GF-D8 (cell line): ENCODE measurements at places on chromosomes 7 and 10.

DNA sequence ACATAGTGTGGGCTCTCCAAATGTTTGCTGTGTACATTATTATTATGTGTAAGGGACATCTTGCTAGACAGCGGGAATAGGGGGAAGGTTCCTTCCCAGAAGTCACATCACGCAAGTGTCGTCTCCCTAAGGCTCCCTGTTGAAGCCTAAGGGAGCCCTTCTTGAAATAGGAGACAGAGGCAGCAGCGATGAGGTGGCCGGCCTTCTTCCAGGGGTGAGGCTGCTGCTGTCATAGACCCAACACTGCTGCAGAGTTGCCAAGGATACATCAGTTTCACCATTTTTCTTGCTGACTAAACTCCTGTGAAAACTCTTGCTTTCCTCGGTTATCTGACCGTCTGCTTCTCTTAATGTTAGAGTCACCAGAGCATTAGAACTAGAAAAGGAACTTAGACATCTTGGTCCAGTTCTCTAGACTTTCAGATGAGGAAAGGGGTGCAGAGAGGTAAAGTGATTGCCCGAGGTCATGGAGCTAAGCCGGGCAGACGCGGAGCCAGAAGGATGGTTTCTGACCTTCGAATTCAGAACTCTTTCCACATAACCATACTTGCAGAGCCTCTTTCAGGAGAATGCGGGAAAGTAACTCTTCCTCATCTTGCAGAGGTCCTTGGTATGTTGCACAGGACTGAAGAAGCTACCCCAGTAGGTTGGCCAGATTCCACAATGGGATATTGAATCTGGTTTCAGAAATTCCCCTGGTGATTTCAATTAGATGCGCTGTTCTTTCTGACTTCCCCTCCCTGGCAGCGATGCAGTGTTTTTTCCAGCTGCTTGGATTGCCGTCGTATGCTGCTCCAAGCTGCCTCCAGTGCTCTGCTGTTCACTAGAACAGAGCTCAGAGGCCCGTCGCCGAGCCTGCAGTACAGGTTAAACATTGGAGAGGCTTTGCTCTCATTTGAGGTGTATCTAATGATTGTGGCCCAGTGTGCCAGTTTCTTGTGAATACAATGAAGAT is 217.1 kb downstream of the CAMK1D start:
- no peak for DNase-seq

- no peak for DNase-seq
These were observed 30.4 kb downstream of the NRCAM start for GRCh38 chr7:108425714-108426275.

DNA sequence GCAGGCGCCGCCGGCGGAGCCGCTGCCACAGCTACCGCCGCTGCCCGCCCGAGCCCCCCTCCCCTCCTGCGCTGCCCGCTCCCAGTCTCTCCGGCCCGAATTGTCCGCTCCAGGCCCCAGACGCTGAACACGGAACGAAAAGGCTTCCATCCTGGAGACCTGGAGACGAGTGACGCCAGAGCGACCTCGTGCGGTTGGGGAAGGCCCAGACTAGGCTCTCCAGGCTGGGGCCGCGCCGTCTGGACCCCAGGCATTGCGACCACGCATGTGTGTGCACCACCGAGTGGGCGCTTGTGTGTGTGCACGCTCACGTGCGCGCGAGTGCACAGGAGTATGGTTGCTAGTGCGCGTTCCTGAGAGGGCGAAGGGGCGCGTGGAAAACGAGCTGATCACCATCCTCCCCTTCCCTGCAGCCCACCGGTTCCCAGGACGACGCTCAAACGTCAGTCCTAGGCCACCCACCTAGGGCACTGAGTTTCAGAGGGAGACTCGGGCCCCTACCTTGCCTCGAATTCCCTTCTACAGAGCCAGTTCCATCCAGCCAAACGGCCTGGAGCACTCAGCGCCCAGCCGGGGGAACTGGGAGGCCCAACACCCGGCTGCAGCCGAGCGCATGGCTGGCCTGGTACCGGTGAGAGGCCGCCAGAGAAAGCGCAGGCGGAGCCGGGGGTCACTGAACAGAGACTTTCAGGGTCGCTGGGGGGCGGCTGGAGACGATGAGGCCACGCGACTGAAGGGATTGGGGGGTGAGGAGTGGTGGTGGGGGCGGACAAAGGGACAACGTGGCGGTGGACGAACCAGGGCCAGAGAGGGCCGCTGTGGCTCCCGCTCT is 11.6 kb downstream of the LBX1 start:
- no peak for DNase-seq

DNA sequence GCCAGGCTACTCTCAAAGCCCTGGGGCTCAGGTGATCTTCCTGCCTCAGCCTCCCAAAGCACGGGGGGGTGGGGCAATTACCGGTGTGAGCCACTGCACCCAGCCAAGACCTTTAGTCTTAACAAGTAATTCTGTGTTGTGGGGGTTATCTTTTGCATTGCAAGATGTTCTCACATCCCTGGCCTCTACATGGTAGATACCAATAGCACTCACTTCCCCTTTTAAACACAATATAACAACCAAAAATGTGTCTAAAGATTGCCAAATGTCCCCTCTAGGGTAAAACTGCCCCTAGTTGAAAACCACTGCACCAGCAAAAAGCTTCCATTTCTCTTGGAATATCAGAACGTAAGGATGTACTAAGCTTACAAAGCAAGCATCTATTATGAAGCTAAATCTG is 225.0 kb downstream of the CTNNA3 start:
- DNase-seq: no peak

DNA sequence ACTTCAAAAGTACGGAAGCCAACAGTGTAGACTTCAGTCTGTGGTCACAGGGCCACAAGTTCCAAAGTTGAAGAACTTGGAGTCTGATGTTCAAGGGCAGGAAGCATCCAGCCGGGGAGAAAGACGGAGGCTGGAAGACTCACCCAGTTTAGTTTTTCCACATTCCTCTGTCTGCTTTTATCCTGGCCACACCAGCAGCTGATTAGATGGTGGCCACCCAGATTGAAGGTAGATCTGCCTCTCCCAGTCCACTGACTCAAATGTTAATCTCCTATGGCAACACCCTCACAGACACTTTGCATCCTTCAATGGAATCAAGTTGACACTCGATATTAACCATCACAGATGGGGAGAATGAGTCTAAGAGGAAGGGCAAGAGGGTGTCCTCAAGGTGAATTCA is 19.3 kb upstream of the FRMD4A start:
- no peak for DNase-seq

GRCh38 chr10:11089272-11089671 is 71.6 kb downstream of the CELF2 start:
- no peak for DNase-seq

DNA sequence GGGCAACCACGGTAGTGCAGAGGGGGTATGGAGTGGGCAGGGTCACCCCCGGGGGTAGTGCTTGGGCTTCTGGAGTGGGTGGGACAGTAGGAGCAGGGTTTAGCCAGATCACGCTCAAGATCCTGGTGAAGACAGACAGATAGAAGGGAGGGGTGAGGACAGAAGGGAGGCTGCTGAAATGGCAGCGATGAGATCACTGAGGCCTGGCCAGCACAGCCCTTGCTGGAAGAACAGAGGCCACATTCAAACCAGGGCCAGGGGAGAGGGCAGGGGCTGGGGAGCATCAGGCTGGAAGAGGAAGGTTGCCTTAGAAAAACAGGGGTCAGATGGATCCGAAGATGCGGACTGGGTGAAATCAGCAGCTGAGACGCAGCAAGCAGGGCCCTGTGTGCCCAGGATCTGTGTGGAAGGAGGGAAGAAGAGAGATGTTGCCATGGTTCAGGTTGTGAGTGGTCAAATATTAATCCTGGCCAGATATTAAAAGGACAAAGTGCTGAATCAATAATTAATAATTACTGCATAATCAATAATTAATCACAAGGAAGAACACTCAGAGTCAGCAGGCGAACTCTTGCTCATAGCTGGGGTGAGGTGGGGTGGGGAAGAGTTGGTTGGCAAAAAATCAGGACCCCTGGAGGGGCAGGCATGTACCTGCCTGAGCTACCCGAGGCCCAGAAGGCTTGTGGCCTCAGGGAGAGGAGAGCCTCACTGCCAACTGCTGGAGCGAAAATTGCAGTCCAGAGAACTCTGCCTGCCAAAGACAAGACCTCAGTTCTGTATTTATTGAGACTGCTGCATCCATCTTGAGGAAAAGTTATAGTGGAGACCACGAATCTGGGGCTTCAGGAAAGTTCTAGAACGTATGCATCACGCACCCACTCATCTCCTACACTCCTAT is 105.7 kb downstream of the GRB10 start:
- no peak for DNase-seq

GRCh38 chr7:107023522-107024151 is 20.9 kb upstream of the PRKAR2B start:
- no peak for DNase-seq

DNA sequence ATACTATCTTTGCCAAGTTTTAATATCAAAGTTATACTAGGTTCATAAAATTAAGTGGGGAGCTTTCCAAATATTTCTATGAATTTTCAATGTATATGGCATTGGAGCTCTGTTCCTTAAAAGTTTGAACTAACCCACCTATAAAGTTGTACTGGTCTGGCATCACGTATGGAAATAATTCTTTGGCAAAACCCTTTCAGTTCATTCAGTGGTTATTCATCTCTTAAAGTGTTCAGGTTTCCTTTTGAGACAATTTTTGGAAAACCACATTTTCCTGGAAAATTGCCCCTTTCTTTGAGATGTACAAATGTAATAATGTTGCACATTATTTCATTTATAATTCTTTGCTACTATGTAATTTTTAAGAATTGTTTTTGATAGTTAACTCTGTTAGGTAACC is 62.5 kb upstream of the INPP5A start:
- no peak for DNase-seq

DNA sequence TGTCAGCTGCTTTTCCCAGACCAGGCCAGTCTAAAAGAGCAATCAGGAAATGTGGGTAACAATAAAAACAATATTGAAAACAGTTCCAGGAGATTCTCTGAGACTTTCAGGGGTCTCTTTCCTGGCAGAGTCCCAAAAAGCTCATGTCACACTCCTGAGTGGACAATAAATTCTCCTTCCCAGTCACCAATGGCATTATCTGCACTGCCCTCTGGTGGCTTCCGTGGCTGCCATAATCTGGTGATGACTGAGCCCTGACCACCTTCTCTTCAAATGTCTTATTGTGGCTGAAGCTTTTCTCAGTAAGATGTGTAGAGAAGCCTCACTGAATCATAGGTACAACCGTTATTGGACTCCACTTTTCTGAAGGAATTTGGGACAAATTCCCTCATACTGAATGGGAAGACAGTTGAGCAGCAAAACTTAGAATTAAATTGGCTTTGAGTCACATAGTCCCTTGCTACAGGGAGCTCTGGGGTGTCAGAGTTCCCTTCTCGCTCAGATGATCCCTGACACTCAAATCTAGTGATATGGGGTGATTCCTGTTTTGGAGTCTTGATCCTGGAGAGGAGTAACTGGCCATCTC is 24.4 kb upstream of the ASAH2 start:
- no peak for DNase-seq

GRCh38 chr7:22845221-22845834 is 22.7 kb upstream of the TOMM7 start:
- no peak for DNase-seq

DNA sequence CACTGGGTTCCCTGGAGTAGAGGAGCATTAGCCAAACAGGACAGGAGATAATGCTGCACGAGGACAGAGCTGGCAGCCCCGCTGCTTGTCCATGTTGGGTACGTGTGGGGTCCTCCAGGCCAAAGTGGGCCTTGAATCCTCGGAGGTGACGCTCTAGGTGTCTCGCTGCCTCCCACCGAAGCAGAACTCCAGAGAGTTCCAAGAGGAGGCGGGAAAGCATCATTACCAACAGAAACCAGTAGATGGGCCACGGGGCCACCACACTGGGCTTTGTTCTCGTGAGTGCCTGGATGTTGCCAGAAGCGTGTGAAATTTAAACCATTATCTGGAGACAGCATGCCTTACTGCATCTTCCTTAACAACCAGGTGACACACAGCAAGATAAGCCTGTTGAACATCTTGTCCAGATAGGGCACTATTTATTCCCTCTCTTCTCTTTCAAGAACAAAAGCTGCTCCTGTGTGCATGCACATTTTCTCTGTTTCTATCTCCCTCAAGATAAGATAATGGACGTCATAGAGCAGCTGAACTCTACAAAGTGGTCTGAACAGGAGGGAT is 56.8 kb downstream of the TNS3 start:
- no peak for DNase-seq

GRCh38 chr10:132728321-132728720 is 57.6 kb downstream of the NKX6-2 start:
- no peak for DNase-seq

DNA sequence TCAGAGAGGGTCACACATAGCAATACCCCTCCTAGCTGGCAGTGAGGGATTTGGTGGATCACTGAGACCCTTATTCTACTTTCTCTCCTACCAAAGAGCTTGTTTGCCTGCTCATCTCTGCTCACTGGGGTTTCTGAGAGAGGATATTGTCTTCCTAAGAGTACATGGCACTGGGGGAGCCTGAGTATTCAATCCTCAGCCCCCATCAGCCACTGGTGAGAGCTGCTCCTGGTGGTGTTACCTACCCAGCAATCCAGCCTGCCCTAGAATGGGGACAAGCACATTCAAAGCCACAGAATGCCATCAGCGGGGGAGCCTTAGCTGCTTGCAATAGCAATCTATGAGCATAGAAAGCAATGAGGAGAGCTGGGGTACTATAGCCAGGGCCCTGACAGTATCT is 281.1 kb downstream of the WDR11 start:
- DNase-seq: no peak
